ENCODE measurements at places on chromosomes 2 and 18.

DNA sequence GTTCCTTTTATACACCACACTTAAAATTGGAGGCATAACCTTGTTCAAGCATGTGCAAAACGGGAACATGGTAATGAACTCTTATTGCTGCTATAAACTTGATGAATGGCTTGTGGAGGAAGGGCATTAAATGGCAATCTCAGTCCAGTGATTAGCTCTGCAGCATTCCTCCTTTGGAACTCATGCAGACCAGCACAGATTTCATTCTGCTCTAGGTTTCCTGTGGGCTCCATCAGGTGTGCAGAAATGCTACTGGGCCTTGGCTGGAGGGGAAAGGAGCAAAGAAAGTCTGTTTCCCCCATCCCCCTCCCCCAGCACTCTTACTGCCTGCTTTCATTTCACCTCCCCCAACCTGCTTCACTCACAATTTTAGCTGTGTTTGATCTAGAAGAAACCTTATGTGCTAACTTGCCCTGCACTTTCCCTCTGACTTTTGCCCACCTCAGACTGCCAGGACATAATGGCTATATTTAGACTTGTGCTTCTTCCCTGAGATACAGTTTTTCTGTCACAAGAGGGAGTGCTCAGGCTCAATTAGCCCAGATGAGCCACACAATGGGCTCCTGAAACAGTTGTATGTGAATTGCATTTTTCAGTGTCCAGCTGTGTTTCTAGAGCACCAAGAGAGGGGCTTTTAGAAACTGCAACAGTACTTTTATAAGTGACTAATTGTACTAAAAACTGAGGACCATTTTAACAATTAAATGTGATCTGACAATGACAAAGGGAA lies 109.8 kb downstream of the FSHR start:
- no peak for DNase-seq

- DNase-seq: no peak
Measured at GRCh38 chr2:239308661-239309397, 92.0 kb downstream of the HDAC4 start.

GRCh38 chr2:38863061-38863695 lies 12.6 kb downstream of the DHX57 start:
- DNase-seq: no peak

- no peak for DNase-seq
Measured at GRCh38 chr2:68362749-68363148, 2.3 kb upstream of the PLEK start.

GRCh38 chr18:22560275-22560610 lies 142.5 kb upstream of the CTAGE1 start:
- DNase-seq: no peak

GRCh38 chr2:113202305-113203216 lies 28.8 kb downstream of the PSD4 start:
- DNase-seq: no peak

GRCh38 chr2:150303281-150303680 lies 184.2 kb downstream of the RND3 start:
- no peak for DNase-seq
